ENCODE measurements at places on chromosomes 12 and 14.

- DNase-seq = no peak
Observed at GRCh38 chr14:61973981-61974380, 211.8 kb downstream of the SNAPC1 start.

DNA sequence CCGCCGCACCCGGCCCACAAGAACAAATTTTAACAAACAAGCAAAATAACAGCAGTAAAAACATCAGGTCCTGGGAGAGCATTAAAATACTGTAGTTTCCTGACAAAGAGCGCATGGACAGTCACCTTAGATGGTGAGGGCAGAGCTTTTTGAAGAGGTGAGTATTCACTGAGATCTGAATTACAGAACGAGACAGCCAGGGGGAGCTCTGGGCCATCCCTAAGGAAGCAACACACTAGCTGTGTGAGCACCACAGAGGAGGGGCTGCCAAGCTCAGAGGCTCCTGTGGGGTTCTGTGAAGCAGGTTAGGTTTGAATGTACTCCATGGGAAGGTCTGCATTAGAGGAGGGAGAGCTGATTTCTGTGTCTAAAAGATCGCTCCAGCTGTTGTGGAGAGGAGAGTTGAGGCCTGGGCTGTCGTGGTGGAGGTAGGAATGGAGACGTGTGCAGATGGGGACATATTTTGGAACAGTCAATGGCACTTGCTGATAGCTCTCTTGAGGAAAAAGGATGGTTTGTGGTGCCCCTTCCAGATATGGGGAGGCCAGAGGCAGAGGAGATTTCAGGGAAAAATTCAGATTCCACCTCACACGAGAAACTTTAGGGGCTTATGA is 72.9 kb downstream of the TRAFD1 start:
- DNase-seq = peak; percentile 52

- no peak for DNase-seq
Observed at GRCh38 chr12:51372021-51372420, 19.2 kb downstream of the GALNT6 start.

DNA sequence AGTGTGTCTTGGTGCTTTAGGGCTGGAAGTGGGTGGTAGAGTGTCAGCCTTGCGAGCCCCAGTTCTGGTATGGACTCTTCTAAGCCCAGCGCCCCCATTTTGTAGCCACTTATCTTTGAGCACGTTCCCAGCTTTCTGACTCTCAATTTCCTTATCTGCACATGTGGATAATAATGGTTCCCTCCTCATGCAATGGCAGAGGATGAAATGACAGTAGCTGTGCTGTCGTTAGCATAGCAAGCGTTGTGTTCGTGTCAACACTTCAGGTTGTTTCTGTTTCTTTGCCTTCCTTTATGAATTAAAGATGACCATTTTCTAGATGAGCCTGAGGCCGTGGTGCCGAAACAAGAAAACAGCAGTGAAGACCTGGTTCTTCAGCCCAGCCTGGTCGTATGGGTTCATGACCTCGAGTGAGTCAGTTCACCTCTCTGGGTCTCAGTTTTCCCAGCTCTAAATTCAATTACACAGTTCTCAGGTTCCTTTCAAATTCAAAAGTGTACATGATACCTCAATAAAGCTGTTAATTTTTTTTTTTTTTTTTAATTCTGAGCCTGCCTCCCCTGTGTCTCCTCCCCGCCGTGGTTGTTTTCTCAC is 233.0 kb downstream of the SLC41A2 start:
- no peak for DNase-seq

GRCh38 chr14:36652542-36653201 is 9.0 kb upstream of the PAX9 start:
- no peak for DNase-seq

- no peak for DNase-seq
Observed at GRCh38 chr14:24607635-24608514, 1.6 kb downstream of the GZMH start.

- DNase-seq = no peak
Observed at GRCh38 chr12:64993461-64993860, 127.6 kb downstream of the WIF1 start.

- no peak for DNase-seq
Observed at GRCh38 chr12:62911286-62911685, 23.7 kb downstream of the PPM1H start.

- no peak for DNase-seq
Observed at GRCh38 chr12:8844665-8845064, 22.2 kb downstream of the A2ML1 start.

- DNase-seq = no peak
Observed at GRCh38 chr14:57735276-57735675, 130.6 kb downstream of the SLC35F4 start.

- no peak for DNase-seq
Observed at GRCh38 chr14:57420033-57420432, 29.6 kb downstream of the NAA30 start.

DNA sequence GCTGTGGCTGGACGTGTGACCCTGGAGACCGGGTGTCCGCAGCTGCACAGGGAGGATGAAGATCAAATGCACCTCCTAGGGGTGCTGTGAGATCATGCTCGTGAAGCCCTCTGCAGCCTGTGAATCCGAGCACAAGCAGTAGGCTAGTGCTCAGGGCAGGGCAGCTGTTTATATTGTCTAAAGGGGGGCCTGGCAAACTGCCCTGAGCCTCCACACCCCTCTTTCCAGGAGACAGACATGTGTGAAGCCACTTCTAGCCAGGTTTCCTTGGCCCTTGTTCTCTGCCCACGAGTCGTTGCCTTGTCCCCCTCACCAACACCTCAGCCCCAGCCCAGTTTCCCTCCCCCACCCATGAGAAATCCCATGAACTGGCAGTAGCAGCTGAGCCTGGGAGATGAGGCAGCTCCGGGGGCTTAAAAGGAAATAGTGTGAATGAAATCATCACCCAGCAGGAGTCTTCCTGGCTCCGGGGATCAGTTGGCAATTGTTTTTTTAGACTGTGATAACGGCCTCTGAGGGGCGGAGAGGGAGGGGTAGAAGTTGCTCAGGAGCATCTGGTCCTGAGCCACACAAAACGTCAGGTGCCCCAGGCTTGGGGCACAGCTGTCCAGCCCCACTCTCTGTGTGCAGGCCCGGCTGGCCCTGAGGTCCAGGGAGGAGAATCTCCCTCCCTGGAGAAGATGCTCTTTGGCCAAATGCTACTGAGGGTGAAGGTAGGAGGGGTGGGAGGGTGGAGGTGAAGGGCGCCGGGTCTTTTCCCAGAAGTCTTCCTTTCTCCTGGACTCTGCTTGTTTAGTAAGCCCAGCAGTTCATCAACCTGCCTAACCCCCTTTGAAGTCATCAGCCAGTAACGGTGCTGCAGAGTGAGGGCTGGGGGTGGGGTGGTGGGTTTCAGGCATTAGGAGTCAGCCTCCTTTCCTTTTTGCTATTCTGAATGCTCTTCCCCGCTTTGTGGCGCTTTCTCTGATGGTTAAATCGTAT is 4.0 kb downstream of the FGF6 start:
- no peak for DNase-seq

GRCh38 chr14:22699801-22700564 is 55.8 kb upstream of the OR6J1 start:
- DNase-seq = no peak

GRCh38 chr12:132216354-132216987 is 72.2 kb downstream of the NOC4L start:
- no peak for DNase-seq

GRCh38 chr14:80206351-80207080 is 4.8 kb downstream of the DIO2 start:
- no peak for DNase-seq

- DNase-seq = no peak
Observed at GRCh38 chr14:35687335-35687939, 121.7 kb downstream of the RALGAPA1 start.

DNA sequence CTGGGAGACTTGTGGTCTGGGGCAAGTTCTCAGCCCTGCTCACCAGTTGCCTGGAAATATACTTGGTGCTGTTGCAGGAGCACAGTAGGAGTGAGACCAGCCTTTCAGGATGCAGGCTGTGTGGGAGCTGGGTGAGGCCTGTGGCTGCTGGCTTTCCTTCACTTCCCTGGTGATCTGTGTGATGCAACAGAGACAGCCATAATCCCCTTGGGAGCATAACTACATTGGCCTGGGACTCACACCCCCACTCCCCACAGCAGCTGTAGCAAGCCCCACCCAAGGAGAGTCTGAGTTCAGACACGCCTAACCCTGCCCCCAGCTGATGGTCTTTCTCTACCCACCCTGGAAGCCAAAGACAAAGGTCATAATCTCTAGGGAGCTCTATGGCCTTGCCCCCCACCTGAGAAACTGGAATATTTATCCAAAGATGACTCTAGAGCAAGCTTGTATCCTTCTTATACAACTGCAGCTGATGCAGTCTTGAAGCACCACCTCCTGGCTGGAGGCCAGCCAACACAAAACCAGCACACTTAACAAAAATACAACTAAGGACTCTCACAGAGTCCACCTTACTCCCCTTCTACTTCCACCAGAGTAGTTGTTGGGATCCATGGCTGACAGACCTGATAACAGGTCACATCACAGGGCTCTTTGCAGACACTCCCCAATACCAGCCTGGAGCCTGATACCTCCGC is 190.4 kb upstream of the CPNE8 start:
- no peak for DNase-seq

- no peak for DNase-seq
Observed at GRCh38 chr14:57508756-57509155, 15.1 kb upstream of the CCDC198 start.
